COR-L47 (cell line): ENCODE measurements at places on chromosomes 2 and 18.

DNA sequence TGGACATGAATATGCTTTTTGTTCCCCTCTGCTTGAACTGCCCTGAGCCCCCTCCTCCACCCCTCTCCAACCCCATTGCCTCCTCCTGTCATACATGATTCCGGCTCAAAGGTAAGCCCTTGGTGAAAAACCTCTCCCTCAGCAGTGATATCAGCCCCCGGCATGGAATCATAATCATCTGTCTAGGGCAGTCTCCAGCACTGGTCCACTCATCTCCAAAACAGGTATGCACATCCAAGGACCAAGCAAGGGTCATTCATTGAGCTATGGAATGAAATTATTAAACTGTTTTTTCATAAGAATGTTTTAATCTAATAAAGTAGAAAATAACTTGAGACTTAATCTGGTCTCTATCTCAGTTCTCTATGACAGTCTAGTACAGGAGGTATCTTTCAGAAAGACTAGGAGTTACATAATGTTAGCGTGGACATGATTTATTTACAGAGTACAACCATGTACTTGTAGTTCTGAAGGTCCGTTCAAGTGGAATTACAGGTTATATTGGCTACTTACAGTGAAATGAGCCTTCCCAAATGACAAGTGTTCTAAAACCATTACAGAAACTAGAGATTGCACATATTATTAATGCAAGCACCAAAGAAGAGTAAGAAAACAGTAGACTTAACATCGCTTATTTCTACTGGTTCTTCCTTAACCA lies 75.2 kb downstream of the ACVR1 start:
- no peak for DNase-seq

- DNase-seq, result no peak
Measured at GRCh38 chr2:223235986-223236385, 184.0 kb downstream of the KCNE4 start.

GRCh38 chr2:10820562-10820961 lies 8.0 kb upstream of the PDIA6 start:
- DNase-seq, result no peak

DNA sequence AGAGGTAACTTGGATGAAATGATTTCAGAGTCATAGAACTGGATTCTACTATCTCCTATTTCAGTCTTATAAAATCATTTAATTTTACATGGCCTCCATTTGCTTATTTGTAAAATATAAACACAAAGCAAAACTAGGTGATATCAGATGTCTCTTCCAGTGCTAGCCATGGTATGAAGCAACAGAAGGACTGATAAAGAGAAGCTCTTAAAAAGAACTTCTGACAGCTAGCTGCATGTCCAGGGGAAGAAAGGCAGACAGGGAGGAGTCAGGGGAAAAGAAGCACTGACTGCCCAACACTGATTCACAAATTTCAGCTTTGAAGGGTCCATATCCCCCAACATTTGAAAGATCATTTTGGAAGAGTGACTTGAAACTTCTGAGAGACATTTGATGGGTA lies 6.4 kb downstream of the SLC8A1 start:
- no peak for DNase-seq

DNA sequence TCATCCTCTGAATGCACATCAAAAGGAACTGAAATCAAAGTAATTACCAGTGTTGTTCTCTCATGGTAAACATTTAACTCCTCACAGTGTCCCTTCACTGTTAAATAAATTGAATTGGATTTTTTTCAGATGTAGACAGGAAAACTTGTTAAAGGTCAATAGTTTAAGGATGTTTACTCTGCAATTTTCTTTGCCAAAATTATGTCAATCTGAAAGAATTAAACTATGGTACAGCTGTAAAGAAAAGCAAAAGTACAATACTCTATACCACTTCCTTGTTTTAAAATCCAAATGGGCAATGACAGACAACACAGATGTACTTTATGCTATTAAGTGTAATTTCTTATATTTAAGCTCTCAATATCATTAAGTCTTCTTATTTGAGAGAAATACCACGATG lies 153.2 kb downstream of the WDPCP start:
- no peak for DNase-seq

DNA sequence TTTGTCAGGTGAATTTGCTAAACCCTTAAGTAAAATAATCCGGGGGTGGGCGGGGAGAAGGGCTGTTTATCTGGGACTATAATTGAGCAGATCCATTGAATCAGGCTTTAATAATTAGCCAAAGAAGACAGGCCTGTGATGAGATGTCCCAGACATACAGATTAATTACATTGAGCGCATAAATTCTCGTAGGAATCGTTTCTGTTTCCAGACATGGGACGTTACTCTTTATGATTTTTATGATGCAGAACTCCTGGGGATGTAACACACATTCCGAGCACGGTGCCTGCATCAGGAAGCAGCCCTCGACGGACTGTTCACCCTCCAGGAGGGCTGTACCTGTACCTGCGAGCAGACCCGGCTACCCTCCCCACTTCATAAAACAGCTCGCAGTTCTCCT lies 88.9 kb downstream of the SMIM21 start:
- no peak for DNase-seq

GRCh38 chr2:19114126-19114525 lies 244.3 kb downstream of the OSR1 start:
- DNase-seq, result no peak

GRCh38 chr2:223841436-223842190 lies 4.2 kb upstream of the AP1S3 start:
- no peak for DNase-seq

- no peak for DNase-seq
Measured at GRCh38 chr2:189426886-189427285, 14.4 kb upstream of the WDR75 start.

DNA sequence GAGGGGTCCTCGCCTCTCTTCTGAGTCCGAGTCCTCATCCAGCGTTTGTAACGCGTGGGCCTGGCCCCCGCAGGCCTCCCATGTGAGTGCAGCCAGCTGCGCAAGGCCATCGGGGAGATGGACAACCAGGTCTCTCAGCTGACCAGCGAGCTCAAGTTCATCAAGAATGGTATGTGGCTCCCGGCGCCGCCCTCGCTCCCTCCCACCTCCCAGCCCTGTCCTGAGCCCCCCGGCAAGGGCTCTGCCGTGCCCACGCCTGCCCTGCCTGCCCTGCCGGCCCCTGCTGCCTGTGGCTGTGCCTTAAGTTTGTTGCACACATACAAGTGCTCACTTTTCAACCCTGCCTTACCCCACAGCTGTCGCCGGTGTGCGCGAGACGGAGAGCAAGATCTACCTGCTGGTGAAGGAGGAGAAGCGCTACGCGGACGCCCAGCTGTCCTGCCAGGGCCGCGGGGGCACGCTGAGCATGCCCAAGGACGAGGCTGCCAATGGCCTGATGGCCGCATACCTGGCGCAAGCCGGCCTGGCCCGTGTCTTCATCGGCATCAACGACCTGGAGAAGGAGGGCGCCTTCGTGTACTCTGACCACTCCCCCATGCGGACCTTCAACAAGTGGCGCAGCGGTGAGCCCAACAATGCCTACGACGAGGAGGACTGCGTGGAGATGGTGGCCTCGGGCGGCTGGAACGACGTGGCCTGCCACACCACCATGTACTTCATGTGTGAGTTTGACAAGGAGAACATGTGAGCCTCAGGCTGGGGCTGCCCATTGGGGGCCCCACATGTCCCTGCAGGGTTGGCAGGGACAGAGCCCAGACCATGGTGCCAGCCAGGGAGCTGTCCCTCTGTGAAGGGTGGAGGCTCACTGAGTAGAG lies 14.4 kb upstream of the ALLC start:
- no peak for DNase-seq

DNA sequence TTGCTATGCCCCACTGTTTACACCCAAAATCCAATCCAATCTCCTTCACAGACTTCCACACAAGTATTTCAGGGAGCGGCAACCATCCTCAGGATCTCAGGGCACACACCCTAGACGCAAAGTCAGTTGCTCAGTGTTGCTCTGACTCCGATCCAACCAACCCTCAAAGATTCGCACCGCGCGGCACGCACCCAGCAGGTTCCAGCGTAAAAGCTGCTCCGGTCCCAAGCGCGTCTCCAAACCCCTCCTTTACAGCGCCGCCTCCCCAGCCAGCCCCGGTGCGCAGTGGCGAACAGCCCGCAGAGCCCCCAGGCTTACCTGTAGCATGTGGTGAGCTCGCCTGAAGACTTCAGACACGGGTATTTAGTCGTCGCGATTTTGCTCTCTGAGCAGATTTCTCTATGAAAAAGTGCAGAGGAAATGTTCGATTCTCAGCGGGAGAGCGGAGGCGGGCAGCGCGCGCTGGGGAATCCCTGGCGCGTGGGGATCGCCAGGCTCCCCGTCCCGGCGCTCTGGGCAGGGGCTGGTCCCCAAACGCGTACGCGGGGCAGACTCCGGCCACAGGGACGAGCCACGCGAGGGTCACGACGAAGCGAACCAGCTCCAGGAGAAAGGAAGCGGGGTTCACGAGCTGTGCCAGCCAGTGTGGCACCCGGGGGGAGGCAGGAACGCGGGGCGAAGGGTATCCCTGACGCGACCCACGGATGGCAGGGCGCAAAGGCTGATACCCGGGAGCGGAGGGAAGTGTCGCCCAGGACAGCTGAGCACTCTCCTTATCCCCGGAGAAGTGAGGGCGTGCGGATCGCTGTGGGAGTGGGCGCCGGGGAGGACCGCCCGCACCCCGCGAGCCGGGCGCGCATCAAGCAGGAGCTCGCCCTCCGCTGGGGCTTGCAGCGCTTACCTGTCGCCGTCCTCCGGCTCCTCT lies 650 bp downstream of the CCBE1 start:
- DNase-seq, result peak; percentile 26

DNA sequence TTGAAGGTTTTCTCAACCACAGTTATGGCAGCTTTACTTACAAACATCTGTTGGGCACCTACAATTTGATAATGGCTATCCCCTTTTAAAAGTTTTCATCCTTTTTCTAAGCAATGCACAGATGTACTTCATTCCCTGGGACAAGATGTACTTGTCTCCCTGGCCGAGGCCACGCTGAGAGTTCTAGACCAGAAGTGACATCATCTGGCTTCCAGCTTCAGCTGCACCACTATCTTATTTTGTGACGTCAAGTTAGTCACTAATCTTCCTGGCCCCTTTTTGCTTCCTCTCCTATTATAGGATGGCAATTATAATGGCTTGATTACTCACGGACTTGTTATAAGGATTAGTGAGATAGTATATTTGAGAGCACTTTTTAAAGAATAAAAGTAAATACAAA lies 386.4 kb downstream of the BCL11A start:
- DNase-seq, result no peak

DNA sequence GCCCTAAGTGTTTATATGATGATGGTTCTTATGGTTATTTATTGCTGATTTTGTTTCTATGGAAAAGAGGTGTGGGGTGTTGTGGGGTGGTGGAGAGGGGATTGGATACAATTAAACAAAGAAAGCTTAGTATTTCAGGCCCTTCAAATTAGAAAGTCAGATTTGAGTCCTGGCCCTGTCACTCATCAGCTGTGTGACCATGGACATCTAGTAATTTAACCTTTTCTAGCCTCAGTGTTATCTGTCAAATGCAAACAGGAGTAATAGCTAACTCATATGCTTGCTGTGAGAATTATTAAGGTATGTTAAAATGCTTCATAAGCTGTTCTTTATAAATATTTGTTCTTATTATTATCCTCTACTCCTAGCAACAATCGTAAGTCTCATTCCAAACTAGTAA lies 2.1 kb upstream of the MEMO1 start:
- no peak for DNase-seq

- DNase-seq, result no peak
Measured at GRCh38 chr2:30147196-30147714, 448 bp downstream of the YPEL5 start.

- no peak for DNase-seq
Measured at GRCh38 chr2:171389325-171389724, 44.5 kb downstream of the METTL8 start.

GRCh38 chr2:230723363-230723762 lies 10.7 kb downstream of the CAB39 start:
- no peak for DNase-seq
